SK-N-SH (cell line): ENCODE measurements at places on chromosomes 2 and 18.

DNA sequence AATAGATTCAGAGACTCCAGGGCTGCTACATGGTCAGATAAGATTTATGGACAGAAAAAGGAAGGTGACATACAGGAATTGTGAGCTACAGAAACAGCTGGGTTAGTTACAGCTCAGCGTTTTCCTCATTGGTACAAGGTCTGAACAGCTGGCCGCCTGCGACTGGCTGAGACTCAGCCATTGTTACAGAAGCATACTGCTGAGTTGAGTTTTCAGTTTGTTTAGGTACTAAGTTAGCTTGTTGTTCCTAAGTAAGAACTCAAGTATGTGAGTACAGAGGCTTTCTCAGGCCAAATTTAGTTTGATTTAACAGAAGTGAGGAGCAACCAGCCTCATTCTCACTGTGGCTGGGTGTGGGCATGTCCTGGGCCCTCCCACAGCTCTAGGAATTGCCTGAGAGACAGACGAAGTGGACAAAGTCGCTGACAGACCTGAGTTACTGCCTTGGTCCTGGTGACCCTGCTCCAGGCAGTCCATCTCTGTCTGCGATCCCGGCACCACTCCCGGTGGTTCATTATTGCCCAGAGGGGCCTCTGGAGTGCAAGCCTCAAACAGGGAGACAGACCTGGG lies 27.8 kb upstream of the RHOB start:
- no peak for DNase-seq

DNA sequence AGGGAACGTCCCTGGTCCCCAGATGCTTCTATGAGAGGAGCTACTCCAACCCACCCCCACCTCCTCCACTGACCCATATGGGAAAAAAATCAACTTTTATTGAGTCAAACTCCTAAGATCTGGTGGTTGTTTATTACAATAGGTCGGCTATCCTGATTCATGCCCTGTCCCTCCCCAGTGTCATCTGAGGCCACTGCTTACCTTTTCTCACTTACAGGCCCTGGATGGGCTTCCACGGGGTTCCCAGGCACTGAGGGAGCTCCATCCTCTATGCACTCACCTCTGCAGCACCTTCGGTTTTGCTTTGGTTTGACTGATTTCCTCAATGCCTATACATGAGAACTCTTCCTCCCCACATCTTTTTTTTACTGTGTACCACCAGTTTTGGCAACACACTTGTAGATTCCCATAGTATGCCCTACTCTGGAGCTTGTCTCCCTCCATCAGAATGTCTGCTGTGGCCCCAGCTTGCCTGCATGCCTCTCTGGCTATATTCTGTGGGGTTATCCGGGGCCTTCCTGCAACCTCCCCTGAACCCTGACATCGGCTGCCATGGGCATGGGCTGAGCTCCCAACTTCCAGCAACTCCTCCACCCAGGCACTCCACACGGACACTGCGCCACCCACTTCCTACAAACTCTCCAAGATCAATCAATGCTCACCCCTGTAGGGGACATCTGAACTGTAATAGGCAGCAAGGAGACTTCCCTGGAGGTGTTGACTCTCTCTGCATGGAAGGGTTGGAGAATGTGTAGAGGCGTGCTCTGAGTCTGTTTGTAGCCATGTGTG lies 236.1 kb downstream of the VAPA start:
- no peak for DNase-seq

GRCh38 chr2:60309336-60309735 lies 244.1 kb downstream of the BCL11A start:
- DNase-seq, result no peak

- no peak for DNase-seq
Observed at GRCh38 chr18:6405237-6406074, 9.3 kb downstream of the L3MBTL4 start.

DNA sequence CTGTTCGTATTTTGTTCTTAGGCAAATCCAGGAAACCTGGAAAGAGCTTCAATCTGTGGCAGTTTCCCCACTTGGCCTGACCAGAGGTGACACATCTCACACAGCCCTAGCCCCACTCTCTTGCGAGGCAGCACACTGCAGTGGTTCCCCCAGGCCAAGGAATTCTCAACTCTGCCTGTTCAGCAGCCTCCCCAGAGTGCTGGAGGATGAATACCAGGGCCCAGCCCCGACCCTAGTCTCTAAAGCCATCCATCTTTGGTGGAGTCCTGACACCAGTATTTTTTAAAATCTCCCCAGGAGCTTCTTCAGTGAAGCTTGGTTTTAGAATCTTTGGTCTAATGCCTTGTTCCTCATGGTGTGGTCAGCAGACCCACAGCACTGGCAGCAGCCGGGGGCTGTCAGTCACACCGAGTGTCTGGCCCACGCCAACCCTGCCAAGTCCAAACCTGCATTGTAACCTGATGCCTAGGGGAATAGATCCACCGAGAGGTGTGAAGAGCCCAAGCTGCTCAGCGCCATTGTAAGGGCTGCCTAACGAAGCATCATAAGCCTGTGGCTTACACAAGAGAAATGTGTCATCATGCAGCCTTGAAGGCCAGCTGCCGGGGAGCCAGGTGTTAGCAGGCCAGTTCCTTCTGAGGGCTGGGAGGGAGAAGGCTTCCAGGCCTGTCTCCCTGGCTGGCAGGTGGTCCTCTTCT lies 428.7 kb upstream of the ID2 start:
- no peak for DNase-seq

DNA sequence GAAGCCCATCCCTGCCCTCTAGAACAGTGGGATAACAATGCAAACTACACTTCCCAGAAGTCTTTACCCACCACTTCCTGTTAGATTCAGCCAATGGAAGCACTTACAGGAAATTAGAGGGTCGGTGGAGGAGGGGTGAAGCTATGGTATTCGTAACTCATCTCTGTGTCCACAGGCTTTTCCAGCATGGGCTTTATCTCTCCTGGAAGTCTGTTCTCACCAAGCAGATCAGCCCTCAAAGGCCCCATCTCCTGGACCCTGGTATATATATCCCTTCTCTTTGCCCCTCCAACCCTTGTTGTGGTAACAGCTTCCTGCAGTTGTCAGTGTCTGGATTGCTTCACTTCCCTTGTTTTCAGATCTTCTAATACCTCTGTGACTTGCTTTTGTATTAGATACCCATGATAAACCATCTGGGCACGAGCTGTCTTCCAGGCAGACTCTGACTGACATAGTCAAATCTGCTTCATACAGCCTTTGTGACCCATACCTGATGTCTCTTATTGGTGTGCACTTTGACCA lies 475.0 kb upstream of the POU3F3 start:
- peak; percentile 77 for DNase-seq

DNA sequence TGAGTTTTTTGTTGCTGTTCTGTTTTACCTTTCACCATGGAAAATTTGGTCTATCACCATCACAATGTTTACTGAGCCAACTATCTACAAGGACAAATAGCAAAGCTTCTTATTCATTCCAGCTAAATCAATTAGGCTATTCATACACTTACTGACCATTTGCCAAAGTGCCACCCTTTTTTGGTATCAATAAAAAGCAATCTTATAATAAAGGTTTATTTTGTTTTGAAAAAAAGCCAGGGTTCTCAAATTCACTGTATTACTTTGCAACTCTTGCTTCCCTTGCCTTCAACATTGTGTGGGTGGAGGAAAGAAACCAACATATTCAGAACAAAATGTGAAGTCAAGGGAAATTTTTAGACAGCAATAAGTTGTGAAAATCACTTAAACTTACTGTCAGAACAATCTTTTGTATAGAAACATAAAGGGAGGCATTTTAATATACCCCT lies 15.3 kb downstream of the PELI1 start:
- no peak for DNase-seq

DNA sequence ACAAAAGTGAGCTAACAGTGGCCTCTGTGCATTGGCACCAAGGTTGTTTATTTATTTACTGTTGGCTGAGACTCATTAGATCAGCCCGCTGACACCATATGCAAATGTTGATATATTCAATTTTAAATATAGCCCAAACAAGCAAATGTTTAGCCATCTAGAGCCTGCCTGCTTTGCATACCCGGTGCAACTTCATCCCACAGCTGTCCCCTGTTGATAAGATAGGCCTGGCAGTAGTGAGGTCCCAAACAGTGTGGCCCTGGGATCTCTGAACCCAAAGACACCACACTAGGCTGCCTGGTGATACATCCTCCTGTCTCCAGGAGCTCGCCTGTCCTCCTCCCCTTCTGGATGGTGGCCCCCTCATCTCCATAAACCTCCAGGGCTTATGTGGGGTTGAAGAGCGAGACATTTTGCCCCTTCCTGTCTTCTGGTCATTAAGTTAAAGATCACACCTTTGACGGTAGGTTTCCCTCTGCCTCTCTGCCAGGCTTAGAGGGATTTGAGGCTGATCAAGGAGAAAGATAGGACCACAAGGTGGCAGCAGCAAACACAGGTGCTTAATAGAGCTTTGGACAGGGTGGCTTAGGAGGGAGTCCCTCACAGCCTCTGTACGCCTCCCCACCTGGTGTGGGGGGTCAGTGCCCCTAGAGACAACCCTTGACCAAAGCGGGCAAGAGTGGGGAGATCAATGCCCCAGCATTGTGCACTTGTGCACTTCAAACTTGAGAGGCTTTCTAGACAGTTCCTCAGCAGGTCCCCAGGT lies 23.7 kb upstream of the MYO5B start:
- no peak for DNase-seq
